ENCODE measurements at places on chromosomes 11 and 22.

DNA sequence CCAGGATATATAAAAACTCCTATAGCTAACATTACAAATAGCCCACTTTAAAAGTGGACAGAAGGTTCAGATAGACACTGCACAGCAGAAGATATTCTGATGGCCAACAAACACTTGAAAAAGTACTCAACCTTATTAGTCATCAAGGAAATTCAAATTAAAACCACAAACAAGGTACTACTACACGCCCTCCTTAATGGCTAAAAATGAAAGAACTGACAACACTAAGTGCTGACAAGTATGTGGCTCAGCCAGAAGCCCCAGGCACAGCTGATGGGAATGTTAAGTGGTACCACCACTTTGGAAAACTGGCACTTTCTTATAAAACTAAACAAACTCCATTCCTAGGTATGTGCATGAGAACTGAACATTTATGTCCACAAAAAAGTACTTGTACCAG lies 320.1 kb downstream of the TBC1D22A start:
- no peak for DNase-seq

GRCh38 chr22:40425082-40425481 lies 54.7 kb downstream of the SGSM3 start:
- DNase-seq: no peak

GRCh38 chr22:20738394-20739089 lies 35.4 kb upstream of the SERPIND1 start:
- DNase-seq: no peak

DNA sequence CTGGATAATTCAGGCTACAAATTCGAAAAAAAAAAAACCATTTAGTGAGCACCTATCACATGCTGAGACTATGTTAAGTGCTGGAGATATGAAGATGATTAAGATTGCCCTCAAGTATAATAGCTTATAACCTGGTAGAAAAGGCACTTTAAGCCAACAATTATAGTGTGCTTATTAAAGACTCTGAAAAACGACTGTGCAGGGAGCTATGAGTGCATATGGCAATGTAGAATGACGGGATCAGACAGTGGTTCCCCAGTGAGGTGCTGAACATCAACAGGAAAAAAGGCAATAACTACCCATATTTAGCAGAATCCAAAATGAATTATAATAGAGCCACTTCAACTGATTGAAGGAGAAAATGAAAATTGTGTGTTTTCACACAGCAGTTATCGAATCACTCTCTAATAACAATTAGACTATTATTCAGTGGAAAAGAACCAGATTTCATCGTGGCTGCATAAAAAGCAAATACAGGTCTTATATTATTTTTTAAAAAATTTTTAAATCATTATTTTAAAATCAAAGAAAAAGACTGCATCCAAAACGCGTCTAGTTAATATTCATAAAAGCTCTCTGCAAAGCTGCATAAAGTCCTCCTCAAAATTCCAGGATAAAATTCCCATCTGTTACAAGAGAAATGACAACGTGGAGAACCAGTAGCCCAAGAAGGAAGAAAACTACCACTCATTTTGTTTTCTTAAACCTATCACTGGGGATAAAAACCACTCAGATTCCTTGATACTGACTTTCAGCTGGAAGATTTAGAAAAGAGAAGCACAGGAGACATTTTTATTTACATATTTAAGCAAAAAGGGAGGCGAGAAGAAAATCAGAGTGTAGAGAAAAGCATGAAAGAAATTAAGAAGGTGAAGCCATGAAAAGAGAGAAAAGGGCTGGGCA lies 1.1 kb downstream of the MTMR2 start:
- no peak for DNase-seq

GRCh38 chr11:76119032-76119431 lies 87.3 kb downstream of the WNT11 start:
- no peak for DNase-seq

- DNase-seq: peak; percentile 10
Measured at GRCh38 chr11:69971741-69972140, 106.4 kb upstream of the ANO1 start.

GRCh38 chr22:27381552-27381951 lies 420.0 kb downstream of the MN1 start:
- DNase-seq: no peak

GRCh38 chr22:19823191-19823901 lies 31.3 kb downstream of the GNB1L start:
- DNase-seq: no peak

All from activated CD4-positive, alpha-beta T cell treated with anti-CD3 and anti-CD28 coated beads, Interleukin-2, amount 50 U/mL, for 16 hours (primary cell).